CD14-positive monocyte (primary cell): ENCODE measurements at places on chromosomes 2 and 18.

DNA sequence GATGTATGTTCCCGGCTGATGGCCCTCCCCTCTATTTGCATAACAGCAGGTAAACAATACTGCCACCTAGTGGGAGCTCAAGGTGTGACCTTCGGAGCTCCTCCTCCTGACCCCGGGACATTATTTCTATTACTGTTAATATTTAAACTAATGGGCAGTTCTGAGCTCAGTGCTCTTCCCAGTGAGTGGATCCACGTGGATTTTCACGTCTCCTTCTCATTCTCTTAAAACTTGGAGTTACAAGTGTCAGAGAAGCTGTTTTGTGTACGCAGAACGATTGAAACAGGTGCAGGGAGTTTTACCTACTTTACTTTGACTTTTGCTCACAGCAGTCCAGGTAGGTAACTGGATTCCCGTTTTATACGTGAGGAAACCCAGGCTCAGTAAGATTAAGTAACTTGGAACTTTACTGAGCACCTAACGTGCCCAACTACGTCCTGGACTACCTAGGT lies 127.3 kb downstream of the PRKCE start:
- peak; percentile 70 for DNase-seq

DNA sequence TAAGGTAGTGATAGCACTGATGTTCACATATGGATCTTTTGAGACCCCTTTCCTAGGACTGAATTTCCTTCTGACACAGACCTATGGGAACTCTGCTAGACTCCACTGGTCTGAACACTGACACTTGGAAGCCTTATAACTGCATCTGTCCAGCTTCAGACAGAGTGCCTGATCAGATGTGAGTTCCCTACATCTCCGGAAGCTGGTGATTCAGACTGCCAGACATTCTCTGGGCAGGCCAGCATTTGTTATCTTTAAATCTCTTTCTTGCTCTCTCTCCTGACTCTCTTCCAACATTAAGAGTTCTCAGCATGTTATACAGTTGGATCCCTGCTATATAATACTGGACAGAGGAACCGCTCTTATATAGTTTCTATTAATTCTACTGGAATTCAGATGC lies 408.5 kb downstream of the ZEB2 start:
- DNase-seq, result no peak

DNA sequence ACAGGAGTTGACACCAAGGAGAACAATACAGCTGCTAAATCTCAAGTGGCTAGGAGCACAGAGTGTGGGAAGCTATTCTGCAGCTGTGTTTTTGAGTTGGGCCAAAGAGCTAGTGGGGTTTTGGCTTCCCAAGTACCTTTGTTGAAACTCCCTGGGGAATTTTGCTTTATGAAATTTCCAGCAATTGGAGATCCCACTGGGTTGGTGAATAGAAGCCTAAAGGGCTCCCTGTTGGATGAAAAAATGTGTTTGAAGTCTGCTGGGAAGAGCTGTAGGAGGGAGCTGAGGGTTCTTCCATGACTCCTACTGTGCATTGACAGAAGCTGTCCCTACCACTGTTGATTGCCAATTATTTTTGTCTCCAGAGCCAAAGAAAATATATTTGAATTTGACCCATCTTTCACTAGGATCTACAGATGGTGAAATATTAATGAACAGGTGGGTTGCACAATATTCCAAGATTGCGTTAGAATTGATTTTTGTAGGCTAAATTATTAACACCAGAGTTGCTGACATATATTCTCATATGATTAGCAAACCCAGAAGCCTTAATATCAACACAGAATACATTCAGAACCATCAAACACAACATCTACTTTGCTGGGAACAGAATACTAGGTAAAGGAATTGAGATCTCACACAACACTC lies 95.4 kb upstream of the CYP1B1 start:
- no peak for DNase-seq

DNA sequence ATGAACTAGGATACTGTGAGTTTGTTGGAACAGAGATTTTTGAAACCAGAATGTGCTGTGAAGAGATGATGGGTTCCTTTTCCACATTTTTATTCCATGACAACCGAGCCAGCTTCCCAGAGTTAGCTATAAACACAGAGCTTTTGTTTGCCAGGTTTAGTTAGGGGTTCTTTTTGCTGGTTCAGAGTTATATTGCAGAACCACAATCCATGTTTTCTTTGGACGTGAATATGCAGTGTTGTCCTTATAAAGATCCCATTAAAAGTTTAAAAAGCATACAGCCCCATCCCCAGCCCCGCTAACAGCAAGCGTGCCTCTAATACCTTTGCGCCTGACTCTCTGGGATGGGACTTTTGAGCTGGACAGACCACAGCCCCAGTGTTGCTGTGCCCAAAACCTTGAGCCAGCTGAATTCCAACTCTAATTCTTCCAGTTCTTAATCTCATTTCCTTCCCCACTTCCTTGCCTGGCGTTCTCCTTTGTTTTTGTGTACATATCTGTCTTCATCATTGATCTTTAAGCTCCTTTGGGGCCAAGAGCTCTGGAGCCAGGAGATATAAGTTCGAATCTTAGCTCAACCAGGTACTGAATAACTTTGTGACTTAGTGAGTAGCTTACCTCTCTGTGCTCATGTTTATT lies 72.3 kb downstream of the SPATS2L start:
- DNase-seq, result no peak

GRCh38 chr2:129460299-129461198 lies 518.9 kb upstream of the RAB6C start:
- DNase-seq, result no peak

DNA sequence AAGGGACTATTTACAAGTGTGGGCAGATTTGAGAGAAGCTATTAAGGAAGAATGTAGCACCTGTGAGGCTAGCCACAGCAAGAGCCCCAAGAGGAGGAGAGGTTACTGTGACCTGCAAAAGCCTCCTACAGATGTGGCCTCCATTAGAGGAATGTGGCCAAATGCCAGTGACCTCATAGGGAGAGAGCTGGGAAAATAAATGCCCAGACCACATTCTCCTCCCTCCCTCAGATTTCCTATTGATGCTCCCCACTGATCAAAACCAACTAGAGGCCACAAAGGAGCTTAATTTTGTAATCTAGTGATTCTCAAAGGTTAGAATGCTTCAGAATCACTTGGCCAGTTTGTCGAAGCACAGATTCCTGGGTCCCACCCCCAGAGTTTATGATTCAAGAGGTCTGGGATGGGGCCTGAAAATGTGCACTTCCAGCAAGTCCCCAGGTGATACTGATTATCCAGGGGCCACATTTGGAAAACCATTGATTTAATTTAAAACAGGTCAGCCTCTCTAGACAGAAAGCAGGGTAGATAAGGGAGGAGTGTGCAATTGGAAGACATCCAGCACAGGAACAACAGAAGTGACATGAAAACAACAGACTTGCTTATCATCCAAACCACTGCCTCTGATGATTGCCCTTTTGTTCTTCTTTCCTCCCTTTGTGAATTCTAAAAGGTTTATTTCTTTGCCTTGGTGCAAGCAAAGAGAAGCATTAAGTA lies 61.2 kb upstream of the RBBP8 start:
- no peak for DNase-seq

GRCh38 chr18:43620936-43621335 lies 343.6 kb upstream of the SYT4 start:
- no peak for DNase-seq

DNA sequence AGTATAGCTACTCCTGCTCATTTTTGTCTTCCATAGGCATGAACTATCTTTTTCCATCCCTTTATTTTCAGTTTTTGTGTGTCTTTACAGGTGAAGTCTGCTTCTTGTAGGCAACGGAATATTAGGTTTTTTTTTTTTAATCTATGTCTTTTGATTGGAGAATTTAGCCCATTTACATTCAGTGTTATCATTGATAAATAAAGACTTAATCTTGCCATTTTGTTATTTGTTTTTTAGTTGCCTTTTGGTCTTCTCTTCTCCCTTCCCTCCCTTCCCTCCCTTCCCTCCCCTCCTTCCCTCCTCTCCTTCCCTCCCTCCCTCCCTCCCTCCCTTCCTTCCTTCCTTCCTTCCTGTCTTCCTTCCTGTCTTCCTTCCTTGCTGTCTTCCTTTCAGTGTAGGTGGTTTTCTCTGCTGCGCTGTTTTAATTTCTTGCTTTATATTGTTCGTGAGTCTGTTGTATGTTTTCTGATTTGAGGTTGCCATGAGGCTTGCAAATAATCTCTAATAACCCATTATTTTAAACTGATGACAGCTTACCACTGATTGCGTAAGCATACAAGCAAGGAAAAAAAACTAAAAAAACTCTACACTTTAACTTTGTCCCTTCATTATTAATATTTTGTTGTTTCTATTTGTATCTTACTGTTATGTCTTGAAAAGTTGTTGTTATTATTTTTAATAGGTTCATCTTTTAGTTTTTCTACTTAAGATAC lies 353.8 kb downstream of the PARD3B start:
- no peak for DNase-seq

GRCh38 chr18:52945552-52945951 lies 605.6 kb downstream of the DCC start:
- no peak for DNase-seq

- no peak for DNase-seq
Observed at GRCh38 chr2:237321746-237322145, 92.2 kb downstream of the COL6A3 start.

DNA sequence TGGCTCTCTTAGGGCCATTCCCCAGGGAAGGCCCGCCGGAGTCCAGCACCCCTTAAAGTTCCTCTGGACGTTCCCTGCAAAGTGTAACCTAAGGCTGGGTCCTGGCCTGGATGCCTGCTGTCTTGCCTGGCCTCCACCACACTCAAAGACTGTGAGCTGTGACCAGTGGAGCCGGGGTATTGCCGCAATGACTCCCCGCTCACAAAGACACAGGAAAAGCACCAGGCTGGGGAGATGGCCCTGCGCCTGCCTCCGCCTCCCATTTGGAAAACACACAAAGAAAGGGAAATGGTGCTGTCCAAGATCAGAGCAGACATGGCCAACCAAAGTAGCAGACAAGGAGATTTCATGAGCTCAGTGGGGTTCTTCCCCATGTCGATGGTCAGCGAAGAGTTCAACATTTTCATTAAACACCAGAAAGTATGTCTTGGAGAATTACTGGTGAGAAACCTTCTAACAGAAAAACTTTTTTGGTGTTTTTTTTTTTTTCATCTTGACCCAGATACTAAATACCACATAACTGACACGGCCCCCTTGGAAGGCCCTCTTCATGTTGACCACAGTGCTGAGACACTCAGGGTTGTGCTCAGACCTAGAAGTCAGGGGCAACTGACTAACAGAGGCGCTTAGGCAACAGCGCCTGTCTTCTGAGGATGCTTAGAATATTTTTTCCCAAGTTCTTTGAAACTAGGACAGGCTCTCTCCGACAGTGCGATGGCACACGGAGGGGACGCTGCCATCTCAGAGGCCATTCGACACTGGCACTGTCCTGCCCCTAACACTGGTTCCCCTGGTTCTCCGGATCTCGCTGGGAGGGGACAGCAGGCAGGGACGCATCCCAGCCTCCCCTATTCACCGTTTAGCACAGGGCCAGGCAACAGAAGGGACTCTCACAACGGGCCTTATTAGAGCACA lies 226.4 kb upstream of the ID2 start:
- DNase-seq, result no peak

DNA sequence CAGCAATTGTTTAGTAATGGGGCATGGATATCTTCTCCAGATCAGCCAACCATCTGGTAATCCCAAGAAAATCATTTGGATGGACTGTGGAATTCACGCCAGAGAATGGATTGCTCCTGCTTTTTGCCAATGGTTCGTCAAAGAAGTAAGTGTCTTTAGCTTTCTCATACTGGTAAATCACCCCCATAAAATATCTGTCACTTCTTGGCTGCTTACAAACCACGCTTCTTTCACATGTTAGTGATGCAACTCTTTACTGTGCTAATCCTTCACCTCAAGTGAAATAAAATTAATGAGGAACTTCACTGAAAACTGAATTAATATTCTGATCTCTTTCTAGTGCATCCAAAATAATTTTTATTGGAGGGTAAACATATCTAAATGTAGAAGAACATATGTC lies 18.9 kb downstream of the CPO start:
- no peak for DNase-seq

DNA sequence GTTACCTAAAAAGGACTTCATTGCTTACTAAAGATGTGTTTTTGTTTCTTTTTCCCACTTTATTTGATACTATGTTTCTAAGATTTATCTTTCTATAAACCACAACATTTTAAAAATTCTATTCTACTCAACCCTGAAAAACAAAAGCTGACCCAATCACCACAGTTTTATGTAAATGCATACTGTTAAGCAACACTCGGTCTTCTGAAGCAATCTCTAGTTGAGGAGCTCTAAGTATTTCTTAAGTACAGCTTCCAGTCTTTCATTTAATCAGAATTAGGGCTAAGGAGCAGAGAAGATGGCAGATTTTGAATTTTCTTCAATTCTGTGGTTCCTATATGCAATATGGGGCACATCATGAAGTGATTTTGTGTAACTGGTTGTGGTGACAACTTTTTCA lies 72.2 kb upstream of the SLC4A10 start:
- DNase-seq, result no peak

DNA sequence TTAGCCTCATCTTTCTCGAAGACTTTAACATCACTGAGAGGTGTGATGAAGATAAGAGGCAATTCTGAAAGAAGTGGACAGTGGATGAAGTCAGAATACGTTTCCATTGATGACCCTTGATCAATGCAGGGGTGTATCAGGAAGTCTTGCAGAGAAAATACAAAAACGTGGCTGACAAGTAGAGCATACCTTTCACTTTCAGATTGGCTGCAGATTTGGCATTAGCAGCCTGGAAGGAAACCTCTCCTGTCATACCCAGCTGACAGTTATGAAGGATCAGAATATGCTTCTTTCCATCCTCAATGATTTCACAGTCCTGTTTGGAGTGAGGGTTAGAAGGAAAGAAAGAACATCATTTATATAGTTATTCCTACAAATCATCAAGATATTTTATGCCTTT lies 152.5 kb downstream of the PLEKHA3 start:
- DNase-seq, result no peak

DNA sequence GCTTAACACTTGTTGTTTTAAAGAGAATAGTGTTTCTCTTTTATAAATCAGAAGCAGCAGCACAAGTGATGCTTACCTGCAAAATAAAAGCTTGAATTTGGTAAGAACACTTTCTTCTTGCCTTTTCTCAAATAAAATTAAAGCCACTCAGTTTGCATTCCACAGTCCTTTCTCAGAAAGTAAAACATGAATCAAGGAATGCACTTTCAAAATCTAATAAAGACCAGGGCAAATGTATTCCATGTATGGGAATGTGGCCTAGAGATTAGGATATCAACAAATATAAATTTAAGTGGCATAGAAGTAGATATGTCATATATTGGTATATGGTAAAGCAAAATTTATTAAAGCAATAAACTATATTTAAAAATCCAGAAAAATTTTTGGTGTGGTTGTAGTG lies 352.8 kb downstream of the THSD7B start:
- DNase-seq, result no peak

- no peak for DNase-seq
Observed at GRCh38 chr18:56900195-56901094, 246.4 kb upstream of the BOD1L2 start.

DNA sequence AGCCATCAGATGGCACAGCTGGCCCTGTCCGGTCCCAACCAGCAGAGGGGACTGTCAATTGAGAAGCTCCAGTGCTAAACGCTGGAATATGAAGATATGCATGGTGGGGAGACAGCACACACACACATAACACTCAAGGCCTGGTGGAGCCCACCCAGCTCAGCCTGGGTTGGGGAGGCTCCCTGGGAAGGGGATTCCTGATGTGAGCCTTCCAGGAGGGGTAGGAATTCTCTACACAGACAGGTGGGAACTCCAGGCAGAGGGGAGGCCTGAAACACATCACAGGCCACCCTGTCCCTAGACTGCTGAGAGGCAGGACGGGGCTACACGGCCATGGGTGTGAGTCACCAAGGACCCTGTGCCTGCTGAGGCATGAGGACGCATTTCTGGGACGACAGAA lies 49.4 kb upstream of the SH3RF3 start:
- no peak for DNase-seq

GRCh38 chr2:171688129-171688465 lies 828 bp downstream of the DYNC1I2 start:
- peak; percentile 1 for DNase-seq

- DNase-seq, result no peak
Observed at GRCh38 chr2:98234776-98235175, 111.5 kb upstream of the CNGA3 start.
